ENCODE measurements at places on chromosomes 2 and 18.

DNA sequence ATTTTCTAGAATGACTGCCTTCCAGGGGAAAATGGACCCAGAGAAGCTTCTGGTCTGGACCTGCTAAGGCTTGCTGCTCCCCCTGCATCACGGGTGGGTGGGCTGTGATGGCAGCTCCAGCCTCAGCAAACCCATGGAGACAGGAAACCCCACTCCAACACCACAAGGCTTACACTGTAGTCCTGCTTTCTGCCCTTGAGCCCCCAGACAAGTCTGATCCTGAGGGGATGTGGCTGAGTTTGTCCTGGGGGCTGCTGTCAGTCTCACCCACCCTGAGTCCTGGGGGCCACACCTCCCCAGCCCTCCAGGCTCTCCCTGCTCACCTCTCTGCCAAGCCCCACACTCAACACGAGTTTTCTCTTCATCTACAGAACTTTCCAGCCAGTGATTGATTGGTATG lies 279.4 kb downstream of the EIPR1 start:
- no peak for DNase-seq

DNA sequence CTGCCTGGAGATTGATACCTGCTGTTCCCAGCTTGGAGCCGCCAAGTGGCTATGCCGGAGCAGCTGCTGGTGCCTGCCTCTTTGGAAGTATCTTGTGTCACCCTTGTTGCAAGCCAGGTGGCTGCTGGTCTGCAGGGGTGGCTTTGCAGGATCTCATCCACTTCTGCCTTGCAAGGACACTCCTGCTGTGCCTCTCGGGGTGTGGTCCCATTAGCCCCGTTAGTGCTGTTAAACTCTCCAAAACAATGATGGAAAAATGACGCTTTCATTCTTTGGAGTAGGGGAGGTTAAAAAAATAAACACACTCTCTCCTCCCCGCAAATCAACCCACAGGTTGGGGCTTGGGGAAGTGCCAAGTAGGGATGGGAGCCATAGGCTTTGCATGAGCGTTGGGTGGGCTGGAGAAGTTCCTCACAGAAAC lies 352.8 kb downstream of the RNF144A start:
- no peak for DNase-seq

DNA sequence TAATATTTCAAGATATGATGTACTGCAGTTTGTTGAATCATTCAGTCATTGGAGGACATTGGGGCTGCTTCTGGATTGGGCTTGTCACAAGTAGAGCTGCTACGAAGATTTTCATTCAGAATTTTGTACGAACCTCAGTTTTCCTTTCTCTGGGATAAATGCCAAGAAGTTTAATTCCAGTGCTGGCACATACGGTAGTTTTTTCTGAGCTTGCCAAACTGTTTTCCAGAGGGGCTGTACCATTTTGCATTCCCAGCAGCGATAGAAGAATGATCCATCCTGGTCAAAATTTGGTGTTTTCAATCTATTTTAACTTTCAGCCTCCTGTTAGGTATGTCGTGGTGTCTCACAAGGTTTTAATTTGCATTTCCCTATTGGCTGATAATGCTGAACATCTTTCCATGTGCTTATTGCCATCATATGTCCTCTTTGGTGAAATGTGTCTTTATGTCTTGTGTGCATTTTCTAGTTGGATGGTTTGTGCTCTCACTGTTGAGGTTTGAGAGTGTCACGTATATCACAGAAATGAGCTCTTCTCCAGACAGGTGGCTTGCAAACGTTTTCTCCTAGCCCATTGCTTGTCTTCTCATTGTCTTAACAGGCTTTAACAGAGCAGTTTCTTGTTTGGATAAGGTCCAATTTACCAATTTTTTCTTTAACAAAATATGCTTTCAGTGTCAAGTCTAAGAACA lies 612.6 kb downstream of the GALR1 start:
- DNase-seq: no peak

- no peak for DNase-seq
These were observed 67.6 kb downstream of the SLC66A3 start for GRCh38 chr2:11222845-11223244.

DNA sequence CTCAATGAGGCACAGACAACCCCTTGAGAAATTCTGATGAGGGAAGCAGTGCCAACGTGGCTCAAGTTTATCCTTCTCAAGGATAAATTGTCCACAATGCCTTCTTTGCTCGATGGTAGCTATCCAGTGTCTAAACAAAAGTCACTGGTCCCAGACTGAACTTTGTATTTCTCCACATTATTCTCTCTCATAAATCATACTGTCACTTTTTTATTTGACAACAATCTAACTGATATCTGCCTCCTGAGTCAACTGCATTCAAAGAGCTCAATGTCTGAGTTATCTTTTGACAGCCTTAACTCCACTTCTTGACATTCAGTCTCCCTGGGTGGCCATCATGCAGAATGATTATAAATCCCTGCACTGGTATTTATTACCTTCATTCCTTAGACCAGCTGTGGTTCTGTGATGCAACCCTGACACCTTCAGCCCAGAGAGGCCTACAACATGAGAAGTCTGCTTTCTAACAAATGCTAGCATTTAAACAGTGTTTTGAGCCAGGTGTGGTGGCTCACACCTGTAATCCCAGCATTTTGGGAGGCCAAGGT lies 38.2 kb downstream of the IMMT start:
- DNase-seq: no peak

GRCh38 chr18:68121826-68122225 lies 593.1 kb downstream of the TMX3 start:
- no peak for DNase-seq

DNA sequence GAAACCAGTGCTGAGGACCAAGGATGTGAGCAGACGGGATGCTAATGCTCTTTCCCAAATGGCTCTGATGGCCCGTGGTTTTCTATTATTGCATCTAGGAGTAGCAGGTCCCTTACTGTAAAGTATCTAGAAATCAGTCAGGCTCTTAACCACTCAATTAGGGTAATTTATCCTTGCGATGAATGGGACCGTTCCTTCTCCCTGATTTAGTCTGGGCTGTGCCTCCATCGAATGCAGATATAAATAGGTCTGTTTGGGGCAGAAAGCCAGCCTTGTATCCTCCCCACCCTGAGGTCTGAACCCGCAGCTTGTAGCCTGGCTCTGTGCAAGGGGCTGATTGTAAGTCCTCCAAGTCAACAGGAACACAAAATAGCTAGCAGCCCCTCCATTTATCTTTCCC lies 9.5 kb upstream of the SMARCAL1 start:
- DNase-seq: no peak

DNA sequence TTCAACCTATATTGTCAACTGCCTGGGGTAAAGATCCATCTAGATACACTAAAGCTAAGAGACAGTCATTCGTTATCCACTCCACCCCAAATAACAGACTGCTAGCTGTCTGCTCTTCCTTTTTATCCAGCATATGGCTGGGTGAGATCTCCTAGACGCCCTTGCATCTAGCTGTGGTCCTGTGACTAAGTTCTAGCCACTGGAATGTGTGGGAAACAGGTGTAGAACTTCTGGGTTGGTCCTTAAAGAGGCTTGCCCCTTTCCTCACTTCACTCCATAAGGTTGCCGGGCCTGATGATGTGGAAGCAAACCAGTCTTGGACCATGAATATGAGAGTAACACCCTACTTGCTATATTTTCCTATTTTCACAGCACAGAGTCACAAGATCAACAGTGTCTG lies 3.2 kb downstream of the COA5 start:
- no peak for DNase-seq

DNA sequence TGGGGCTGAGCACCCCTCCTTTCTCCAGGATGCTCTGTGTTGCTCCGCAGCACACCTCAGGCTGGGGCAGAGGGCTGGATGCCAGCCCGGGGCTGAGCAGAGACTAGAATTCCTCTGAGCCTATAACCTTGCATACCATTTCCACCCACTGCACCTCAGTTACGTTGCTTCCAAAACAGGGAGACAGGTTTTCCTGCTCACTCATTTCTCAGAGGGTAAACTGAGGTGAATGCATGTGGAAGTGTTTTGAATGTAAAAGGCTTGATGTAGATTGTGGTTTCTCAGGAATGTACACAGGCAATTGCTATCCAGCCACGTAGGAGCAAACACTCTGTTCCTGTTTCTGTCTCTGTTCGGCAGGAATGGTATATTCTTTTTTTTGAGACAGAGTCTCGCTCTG lies 45.3 kb downstream of the EDAR start:
- peak; percentile 34 for DNase-seq

Data from mesenchymal stem cell (in vitro differentiated cells and primary cell).